GM23338 (cell line): ENCODE measurements at places on chromosomes 3 and 15. TPM values are rescaled to one million over a fixed set of nuclear protein-coding genes. Genes with fewer than 3 reads are reported as not detected.

Gene GPR149
- 0.21 TPM in 1 of 2 replicates, not detected in the other for total RNA-seq

DNA sequence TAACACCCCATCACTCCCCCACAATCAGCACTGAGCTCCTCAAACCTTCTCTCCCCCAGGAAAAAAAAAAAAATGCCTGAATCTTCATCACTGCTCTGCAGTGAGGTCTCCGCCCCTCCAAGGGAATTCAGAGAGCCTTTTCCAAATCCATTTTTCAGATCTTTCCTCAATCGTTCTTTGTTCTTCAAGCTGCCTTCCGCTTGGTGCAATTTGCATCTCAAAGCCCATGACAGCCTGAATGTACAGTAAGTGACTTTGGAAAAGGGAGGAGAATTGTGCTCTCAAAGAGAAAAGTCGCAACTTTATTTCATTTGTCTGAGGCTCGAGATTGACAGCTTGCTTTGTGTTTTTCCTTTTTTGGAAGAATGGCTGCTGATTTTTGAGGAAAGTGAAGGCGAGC lies 75.0 kb downstream of the CORO2B start:
- DNase-seq: no peak

DNA sequence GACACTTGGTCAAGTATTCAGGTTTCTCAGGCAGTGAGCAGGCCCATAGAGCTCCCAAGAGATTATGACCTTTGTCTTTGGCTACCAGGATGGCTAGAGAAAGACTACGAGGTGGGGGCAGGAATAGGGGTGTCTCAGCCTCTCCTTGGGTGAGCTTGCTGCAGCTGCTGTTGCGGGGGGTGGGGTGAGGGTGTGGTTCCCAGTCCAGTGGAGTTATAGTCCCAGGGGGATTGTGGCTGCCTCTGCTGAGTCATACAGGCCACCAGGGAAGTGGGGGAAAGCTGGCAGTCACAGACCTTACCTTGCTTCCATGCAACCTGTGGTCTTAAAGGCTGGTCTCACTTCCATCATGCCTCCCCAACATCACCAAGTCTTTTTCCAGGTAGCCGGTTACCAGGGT lies 31.7 kb downstream of the ATP2C1 start:
- DNase-seq: no peak

- no peak for DNase-seq
These were observed 63.8 kb downstream of the FRMD4B start for GRCh38 chr3:69322158-69322509.

- DNase-seq: no peak
These were observed 30.9 kb downstream of the RGMA start for GRCh38 chr15:93058128-93058527.

DNA sequence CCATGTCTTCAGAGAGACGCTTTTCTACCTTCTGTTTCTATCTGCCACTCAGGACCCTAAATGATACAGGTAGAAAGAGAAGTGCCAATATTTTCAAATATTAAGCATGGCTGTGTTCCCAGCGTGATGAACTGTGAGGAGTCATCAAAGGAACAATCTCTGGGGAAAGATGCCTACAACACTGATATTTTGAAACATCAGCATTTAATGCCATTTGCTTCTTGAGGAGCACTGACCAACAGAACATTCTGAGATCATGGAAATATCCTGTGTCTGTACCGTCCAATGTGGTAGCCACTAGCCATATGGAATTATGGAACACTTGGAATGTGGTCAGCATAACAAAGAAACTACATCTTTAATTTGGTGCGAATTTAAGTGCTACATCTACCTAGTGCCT lies 117.9 kb upstream of the COL6A5 start:
- no peak for DNase-seq

Gene XYLB
- total RNA-seq: 3.0 and 3.3 TPM in 2 replicates

- DNase-seq: no peak
These were observed 3.5 kb downstream of the PLSCR2 start for GRCh38 chr3:146465693-146466465.

Gene IFT80
- total RNA-seq: 33.0 and 41.9 TPM in 2 replicates

DNA sequence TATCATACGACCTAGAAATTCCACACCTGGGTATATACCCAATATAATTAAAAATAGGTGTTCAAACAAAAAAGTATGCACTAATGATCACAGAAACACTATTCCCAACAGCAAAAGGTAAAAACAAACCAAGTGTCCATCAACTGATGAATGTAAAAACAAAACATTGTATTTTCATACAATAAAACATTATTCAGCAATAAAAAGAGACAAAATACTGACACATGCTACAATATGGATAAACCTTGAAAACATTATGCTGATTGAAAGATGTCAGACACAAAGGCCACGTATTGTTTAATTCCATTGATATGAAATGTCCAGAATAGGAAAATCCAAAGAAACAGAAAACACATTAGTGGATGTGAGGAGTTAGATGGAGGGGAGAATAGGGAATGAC lies 71.0 kb downstream of the RPL22L1 start:
- DNase-seq: no peak

Gene DGKG
- 0.14 TPM in 1 of 2 replicates, not detected in the other for total RNA-seq

Gene IGSF10
- 0.94 and 1.4 TPM in 2 replicates for total RNA-seq

DNA sequence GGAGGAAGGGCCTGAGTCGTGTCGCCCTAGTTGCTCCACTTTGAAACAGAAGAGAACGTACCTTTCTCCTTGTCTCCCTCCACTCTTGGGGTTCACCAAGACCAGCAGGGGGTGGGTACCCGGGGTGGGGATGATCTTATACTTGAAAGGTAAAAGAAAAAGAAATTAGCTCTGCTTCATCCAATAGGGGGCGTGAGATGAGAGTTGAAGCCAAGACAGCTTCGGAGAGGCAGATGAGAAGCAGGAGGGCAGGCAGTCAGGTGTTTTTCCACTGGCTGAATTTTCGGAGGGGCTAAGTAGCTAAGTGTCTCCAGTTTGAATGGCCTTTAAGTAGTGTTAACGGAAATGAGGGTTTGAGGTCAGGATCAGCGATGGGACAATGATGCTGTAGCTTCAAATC lies 100.4 kb downstream of the DGKG start:
- peak; percentile 89 for DNase-seq

- DNase-seq: no peak
These were observed 499.4 kb upstream of the MDFIC2 start for GRCh38 chr3:70811880-70812279.

- DNase-seq: no peak
These were observed 25.9 kb upstream of the KIF23 start for GRCh38 chr15:69388260-69388705.

Gene PYDC2
- not detected in 2 replicates for total RNA-seq

DNA sequence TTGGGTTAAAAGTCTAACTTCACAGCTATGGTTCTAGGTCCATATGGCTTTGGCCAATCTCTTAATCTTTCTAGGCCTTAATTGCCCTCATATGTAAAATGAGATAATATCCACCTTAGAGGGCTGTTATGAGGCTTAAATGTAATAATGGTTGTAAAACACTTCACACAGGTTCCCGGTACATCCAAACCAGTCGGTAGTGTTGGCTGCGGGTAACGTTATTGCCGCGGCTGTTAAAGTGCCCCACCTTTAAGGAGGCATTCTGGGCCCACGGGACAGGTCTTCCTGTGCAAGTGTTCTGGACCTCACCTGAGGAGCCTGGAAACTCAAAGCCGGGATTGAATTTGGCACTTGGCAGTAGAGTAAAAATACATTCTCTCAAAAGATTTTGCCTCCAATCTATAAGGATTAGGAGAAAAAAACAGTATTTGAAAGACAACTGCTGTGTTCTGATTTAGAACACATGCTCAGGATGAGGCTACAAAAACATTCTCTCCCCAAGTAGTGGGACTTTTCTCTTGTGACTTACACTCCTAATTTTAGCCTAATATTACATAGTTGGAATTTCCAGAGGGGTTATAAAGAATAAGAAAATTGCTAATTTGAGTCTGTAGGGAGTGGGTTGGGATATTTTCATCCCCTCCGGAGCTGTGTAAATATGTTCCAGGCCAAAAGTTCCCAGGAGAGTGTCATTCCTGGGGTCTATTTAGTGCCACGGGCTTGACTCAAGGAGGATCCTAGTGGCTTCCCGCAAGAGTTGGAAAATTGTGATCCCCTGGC lies 44.9 kb upstream of the TSEN2 start:
- no peak for DNase-seq

GRCh38 chr3:171986176-171986575 lies 53.2 kb upstream of the FNDC3B start:
- no peak for DNase-seq
